Kasumi-1 (cell line): ENCODE measurements at places on chromosomes 7 and 10.

DNA sequence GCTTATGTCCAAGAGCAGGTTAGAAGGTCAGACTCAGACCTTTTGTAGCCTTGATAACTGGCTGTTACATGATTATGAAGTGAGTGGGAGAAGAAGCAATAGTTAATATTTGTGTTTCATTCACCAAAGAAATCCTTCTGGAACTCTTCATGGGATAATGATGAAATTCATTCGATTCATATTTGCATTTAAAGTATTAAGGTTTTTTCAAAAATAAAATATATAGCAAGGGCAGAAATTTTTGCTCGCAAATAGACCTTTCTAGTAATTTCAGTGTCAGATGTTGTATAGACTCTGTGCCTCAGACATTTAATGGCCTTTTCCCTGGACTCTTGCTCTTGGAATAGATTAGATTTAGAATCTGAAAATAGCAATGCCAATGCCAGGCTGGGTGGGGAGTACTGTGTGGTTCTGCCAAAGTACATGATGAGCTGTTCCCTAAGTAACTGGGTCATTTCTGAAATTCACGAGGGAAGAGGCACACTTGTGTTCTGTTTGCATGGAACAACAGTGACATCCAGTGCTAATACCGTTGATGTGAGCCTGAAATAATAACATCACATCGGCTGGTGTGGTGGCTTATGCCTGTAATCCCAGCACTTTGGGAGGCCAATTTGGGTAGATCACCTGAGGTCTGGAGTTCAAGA, 119.2 kb downstream of the MBL2 start:
- no peak for DNase-seq

- no peak for DNase-seq
Measured at GRCh38 chr10:95485056-95485844, 75.9 kb downstream of the SORBS1 start.

- no peak for DNase-seq
Measured at GRCh38 chr10:133141144-133141957, 18.7 kb upstream of the KNDC1 start.

DNA sequence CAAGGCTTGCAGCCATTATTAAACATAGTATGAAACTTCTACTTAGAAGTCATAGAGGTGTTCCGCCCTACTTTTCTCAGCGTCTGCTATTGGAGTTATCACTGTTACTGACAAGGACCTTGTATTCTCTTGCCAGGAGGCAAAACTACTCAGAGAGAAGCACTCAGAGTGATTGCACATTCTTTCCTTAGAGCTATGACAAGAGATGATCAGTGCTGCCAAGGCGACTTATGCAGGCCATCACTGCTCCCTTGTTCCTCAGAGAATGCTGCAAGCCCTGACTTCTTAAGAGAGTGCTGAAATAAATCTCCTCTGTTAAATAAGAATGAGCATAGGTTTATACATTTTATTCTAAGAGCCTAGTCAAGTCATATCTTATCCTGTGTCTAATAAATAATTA, 534.6 kb upstream of the PHF14 start:
- no peak for DNase-seq

DNA sequence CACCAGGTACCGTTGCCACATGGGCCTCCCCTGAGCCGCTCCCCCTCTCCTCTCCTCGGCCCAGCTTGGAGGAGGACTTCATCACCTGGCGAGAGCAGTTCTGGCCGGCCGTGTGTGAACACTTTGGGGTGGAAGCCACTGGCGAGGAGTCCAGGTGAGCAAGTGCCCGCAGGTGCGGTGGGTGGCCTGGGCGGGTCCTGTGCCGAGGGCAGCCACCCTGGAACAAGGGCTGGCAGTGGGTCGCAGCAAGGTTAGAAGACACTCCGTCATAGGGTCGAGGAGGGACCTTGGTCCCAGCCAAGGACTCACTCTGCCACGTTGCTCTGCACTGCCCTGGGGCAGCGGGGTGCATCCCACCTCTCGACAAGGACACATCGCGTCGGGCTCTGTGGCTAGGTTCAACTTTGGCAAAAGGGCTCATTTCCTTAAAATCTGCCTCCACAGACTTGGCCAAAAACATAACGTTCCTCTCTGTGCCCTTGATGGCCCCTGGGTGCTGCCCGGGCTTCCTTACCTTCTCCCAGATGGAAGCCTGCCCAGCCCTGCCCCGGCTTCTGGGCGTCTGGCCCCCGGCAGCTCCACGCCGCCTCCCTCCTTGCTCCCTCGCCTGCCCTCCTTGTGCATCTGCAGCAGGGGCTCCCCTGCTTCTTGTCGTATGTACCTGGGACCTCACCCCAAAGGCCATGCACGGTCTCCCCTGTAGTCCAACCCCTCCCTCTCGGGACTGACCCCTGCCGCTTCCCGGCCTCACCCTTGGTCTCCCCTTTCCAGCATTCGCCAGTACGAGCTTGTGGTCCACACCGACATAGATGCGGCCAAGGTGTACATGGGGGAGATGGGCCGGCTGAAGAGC, 12.7 kb downstream of the TMEM120A start:
- DNase-seq: no peak
